ENCODE measurements at places on chromosomes 2 and 18.
A peak's percentile ranks its signal among the peaks of the same experiment; 100 is the strongest.

- no peak for DNase-seq
Measured at GRCh38 chr2:84776011-84776410, 104.9 kb downstream of the TRABD2A start.

DNA sequence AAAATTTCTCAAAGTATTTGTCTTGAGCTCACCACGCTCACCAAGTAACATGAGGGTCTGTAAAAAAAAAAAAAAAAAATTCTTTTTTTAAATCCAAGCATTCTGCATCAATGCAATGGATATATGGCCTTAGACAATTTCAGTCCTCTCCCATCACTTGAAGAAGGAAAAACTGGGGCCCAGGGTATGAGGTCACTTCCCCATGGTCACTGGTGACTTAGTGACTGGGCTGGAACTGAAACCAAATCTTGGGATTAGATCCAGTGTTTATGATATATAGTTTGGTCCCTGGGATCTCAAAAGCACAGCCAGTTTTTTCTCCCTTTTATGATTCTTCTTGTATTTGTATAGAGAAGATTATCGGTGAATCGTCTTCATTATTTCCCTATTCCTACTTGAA, 477.9 kb upstream of the TNP1 start:
- no peak for DNase-seq

- DNase-seq: no peak
Measured at GRCh38 chr2:235088496-235088921, 136.7 kb downstream of the SH3BP4 start.

- no peak for DNase-seq
Measured at GRCh38 chr2:44956843-44957242, 15.3 kb downstream of the SIX3 start.

- DNase-seq: no peak
Measured at GRCh38 chr2:160632084-160632975, 138.7 kb upstream of the RBMS1 start.

GRCh38 chr2:238890618-238891456, 43.0 kb downstream of the TWIST2 start:
- DNase-seq: no peak

DNA sequence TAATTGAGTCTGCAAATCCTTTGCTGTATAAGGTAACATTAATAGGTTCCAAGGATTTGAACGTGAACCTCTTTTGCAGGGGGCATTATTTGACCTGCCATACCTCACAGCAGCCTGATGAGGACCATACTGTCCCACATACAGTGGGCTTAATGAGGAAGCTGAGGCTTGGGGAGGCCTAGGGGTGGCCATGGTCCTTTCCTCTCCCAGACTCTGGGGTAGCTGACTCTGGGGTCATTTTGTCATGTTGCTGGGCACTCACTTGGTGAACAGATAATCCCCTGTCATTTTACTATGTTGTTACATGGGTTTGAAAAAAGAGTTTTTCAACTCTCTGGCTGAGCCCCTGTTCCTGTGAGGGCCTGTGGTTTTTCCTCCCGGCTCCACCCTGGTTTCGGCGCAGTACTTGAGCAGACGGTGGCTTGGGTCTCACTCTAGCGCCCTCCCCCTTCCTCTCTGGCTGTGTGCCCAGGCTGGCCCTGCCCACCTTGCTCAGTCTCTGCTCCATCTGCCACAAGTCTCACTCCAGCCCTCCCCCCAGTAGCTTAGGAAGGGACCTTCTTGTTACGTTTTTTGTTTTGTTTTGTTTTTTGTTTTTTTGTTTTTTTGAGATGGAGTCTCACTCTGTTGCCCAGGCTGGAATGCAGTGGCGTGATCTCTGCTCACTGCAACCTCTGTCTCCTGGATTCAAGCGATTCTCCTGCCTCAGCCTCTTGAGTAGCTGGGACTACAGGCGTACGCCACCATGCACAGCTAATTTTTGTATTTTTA, 21.0 kb downstream of the INPP4A start:
- peak; percentile 63 for DNase-seq

DNA sequence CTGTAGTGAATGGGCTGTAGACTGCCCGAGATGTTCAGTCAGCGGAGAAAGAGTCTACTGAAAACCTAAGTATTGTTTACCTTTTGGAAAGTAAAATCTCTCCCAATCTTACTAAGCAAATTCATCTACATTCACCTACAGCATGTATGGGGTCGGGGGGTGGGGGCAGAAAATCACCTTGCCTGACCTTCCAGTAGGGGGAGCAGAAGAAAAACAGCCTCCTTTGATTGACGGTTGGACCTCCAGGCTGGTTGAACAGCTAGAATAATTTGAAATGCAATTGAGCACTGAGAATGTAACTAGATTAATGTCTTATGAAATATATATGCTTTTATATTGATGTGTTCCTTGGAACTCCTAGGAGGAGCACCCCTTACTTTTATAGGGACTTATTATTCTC, 10.0 kb downstream of the LRATD1 start:
- no peak for DNase-seq

DNA sequence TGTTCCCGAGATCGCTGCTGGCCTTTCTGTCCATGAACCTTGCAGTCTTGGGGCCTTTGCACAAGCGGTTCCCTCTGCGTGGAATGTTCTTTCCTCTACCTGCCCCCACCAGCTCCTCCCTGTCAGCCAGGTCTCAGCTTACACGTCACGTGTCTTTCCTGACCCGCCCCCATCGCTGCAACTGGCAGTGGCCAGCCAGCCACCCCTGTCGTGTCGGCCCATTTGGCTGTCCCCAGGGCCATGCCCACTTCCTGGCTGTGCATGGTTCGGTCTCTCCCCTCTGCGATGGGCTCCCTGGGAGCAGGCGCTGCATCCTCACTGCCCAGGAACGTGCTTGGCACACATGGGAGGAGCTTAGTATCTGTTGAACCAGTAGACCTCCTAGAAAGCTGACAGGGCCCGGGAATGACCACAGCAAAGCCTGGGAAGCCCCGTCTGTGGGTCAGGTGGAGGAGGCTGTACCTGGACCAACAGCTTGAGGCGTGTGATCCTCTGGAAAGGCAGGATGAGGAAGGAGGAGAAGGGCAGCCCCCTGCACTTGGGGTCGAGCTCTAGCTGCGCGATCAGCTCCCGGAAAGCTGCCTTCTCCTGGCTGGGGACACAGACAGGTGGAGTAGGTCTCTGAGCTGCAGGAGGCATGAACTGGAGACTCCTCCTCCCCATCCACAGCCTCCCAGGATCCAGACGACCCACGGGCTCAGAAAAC, 21.0 kb downstream of the SNORC start:
- DNase-seq: no peak

GRCh38 chr2:88925770-88926462, 234.4 kb downstream of the RPIA start:
- no peak for DNase-seq

GRCh38 chr18:35592298-35592697, 10.8 kb downstream of the GALNT1 start:
- no peak for DNase-seq

Data from stimulated activated CD8-positive, alpha-beta memory T cell treated with anti-CD3 and anti-CD28 coated beads, Interleukin-7, amount 100 ng/mL, for 1 hour (primary cell).